Naive thymus-derived CD4-positive, alpha-beta T cell (primary cell): ENCODE measurements at places on chromosomes 12 and 14.
A peak's percentile ranks its signal among the peaks of the same experiment; 100 is the strongest.

GRCh38 chr14:97625477-97625876 is 828.3 kb downstream of the VRK1 start:
- DNase-seq, result no peak

DNA sequence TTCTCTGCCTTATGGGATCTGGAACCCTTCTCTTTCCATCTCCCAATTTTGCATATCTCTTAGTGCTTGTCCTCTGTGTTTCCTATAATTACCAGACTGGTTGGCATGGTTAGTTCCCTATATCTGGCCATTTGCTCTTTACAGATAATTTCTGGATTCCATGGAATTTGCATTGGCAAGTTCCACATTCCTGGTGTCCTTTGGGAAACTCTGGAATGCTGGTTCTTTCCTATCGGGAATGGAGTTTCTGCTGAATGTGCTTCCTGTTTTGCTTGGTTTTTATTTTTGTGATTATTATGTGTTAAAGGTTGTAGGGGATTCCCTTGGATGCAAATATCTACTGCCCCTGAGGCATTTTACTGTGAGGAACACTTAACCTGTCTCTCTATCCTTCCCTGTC is 193.0 kb upstream of the BTG1 start:
- no peak for DNase-seq

DNA sequence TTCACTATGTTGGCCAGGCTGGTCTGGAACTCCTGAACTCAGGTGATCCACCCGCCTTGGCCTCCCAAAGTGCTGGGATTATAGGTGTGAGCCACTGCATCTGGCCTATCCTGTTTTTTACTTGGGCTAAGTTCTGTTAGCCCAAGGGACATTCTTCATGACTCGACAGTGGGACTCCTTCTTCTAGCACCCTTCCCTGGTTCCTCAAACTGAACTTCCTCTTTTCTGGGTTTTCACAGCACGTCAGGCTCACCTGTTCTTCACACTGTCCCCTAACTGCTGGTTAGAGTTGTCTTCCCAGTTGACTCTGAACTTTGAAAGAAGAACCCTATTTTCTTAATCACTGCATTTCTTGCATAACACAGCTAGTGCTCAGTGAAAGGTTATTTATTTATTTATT is 22.5 kb downstream of the CABP1 start:
- DNase-seq, result no peak

GRCh38 chr12:6201213-6201608 is 1.0 kb downstream of the CD9 start:
- peak; percentile 16 for DNase-seq

DNA sequence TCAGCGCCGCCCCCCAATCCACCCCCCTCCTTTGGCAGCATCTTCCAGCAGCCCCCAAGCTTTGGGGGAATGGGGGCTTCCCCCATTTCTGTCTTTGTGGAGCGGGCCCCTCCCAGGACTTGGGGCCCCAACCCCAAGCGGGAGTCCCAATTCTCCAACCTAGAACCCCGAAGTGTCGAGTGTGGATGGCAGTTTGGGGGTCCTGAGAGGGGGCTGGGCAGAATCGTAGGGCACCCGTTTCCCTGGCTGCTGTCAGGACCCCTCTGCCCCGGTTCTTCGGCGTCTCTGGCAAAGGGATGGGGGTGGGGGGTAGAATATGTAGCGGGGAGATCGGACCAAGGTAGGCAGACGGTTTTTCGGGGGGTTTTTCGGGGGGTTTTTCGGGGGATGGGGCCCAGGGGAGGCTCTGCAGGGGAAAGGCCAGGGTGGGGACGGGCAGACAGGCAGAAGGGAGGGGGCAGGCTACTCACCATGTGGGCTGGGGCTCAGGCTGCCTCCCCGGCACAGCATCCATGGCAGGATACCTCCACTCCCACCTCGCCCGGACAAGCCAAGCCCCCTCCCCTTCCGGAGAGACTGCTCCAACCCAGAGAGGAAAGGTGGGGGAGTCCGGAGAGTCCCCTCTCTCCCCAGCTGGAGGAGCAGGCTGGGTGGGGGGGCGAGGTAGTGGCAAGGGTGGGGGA is 739 bp downstream of the JPH4 start:
- no peak for DNase-seq

GRCh38 chr12:6154730-6155459 is 30.4 kb upstream of the VWF start:
- no peak for DNase-seq

GRCh38 chr12:92729773-92730305 is 27.1 kb downstream of the PLEKHG7 start:
- no peak for DNase-seq

DNA sequence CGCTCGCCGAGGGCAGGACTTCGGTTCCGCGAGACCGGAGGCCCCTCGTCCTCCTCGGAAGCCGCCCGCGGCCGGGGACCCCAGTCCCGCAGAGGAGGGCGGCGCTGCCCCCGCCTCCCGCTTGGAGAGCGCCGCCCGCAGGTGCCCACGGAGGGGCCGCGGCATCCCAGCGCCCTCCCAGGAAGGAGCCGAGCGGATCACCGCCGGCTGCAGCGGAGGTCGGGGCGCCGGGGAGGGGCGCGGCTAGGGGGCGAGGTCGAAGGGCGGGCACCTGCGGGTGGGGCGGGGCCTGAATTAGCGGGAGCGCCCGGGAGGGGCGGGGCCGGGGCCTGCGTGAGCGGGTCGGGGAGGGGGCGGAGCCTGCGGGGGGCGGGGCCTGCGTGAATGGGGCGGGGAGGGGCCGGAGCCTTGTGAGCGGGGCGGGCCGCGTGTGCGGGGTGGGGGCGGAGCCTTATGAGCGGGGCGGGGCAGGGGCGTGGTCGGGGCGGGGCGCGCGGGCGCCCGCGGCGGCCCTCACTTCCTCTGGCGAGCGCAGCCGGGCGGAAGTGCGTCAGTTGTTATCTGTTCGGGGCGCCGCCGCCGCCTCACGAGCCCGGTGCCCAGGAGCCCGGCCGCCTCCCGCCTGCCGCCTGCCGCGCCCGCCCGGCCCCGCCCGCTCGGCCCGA is at the start of gene FBRSL1:
Gene FBRSL1 (plus strand): TSS at position 550 of the 665 bp plus-strand sequence.
- DNase-seq, result peak; percentile 83

GRCh38 chr14:36454599-36455240 is 65.3 kb downstream of the NKX2-1 start:
- DNase-seq, result no peak

DNA sequence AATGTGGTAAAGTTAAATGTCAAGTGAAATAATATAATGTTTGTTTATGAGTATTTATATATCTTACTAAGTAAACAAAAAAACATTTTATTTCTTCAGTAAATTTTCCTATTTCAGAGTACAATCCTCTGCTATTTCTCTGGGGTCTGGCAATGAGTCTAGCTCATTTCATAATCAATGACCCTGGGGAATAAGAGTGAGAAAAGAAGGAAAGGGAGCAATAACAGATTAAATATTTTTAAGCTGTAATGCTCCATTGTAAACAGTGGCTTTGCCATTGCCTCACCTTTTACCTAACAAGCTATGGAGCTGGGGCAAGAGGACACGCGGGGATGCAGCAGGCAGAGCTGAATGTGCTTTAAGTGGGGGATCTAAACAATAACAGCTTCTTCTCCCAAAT is 1071.9 kb downstream of the FLRT2 start:
- no peak for DNase-seq

DNA sequence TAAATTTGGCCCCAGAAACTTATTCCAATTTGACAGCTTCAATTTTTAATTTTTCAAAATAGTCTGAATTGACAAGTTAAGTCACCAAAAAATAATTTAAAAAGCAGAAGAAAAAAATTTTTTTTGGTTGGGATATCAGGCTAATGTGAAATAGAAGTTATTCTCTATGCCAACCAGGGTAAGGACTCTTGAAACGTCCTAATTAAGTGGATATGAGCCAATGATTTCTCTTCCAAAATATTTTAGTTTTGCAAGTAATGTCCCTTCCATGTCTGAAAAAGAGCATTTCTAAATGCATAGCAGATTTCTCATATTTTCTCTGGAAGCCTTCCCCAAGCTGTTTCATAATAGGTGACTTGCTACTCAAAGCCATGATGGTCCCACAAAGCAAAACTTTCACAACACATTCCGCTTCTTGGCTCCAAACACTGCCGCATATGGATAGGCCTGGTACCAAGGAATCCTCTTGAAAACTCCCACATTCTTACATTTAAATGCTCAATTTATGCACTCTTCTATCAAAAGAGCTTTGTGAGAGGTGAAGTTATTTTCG is 65.1 kb downstream of the SIX6 start:
- no peak for DNase-seq

DNA sequence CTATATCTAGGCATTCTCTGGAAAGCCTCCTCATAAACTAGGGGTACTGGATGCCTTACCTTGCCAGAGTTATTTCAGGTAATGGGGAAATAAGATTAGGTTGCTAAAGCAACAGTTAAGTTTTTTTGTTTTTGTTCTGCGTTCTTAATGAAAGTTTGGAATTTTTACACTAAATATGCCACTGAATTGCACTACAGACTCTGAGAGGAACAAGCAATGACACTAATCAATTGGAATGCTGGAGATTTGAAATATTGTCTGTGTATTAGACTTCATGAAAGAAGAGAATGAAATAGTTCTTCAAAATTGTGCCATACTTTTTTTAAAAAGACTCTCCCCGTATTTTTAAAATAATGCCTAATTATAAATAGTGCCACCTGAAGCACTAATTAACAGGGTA is 287.8 kb downstream of the NAV3 start:
- DNase-seq, result no peak

DNA sequence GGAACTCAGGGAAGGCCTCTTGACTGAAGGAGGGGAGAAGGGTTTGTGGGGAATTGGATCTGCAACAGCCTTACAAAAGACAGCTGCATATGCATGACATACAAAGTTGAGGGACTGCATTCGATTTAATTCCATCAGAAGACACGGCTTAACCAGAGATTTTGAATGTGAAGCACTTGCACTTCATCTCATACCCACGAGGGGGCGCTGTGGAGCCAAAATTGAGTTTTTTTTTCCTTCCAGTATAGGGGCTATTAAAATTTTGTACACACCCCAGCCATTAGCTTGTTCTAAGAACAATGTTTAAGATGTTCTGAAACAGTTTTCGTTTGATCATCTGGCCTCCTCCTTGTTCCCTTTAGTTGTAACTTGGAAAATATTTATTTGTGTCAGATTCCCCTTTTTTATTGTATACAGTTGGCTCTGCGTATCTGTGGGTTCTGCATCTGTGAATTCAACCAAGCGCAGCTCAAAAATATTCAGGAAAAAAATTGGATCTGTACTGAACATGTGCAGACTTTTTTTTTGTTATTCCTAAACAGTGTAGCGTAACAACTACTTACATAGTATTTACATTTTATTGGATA is 1.6 kb downstream of the SUDS3 start:
- DNase-seq, result peak; percentile 67

DNA sequence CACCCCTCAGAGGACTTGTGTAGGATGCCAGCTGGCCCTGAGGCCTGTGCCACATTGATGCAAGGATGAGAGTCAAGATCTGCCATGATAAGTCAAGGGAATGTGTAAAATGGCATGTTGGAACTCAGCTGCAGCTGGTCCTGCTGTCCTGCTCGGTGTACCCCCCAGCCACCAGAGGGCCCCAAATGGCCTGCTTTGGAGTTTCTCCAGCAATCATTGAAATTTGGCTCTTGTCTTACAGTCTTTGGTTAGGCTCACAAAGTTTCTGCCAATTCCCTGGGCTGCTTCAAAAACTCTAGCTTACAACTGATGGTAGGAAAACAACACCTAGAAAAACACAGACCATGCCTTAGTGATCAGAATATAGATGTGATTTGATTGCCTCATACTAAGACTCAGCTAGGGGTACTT is 76.8 kb downstream of the HSD17B6 start:
- DNase-seq, result no peak

GRCh38 chr12:108644811-108645120 is 11.1 kb upstream of the SELPLG start:
- no peak for DNase-seq

DNA sequence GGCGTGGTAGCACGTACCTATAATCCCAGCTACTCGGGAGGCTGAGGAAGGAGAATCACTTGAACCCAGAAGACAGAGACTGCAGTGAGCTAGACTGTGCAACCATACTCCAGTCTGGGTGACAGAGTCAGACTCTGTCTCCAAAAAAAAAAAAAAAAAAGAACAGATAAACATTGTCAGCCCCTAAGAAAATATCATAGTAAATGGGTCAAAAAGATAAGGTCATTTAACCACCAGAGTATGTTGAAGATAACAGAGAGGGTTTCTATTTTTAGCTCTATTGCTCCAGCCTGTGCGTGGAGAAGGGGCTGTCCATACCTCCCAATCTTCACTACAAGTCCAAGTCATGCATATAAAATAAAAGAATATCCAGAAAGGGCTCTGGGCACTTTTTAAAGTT is 15.4 kb downstream of the LGMN start:
- DNase-seq, result no peak

- DNase-seq, result peak; percentile 23
Observed at GRCh38 chr14:78863143-78863542, 693.0 kb downstream of the NRXN3 start.
